ENCODE measurements at places on chromosomes 3 and 15.

- no peak for DNase-seq
These were observed 128.7 kb downstream of the SCAPER start for GRCh38 chr15:76776480-76776879.

DNA sequence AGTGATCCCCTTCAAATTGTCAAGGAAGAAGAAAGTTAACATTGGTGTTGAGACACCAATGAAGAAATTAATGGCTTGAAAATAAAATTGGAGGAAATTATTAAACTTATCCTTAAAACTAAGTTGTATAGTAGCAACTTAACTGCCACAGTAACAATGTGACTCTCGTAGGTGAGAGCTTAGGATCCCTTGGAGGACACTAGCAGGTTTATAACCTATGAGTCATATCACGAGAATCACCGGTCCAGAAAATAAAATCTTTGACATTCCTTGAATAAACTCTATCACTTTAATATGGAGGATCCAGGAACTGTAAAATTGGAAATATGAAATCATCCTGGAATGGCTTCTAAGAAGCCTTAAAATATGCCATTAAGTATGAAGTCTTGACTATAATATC lies 2.1 kb downstream of the GHSR start:
- DNase-seq: no peak

GRCh38 chr3:194447161-194447560 lies 39.6 kb downstream of the ATP13A3 start:
- DNase-seq: no peak

- no peak for DNase-seq
These were observed 15.4 kb downstream of the COMMD2 start for GRCh38 chr3:149736953-149737205.

GRCh38 chr3:194736277-194736895 lies 50.7 kb downstream of the FAM43A start:
- no peak for DNase-seq

All from stimulated activated CD4-positive, alpha-beta T cell treated with anti-CD3 and anti-CD28 coated beads, Interleukin-4, amount 100 ng/mL, for 24 hours (primary cell).